GM20000 (cell line): ENCODE measurements at places on chromosomes 7 and 10.

DNA sequence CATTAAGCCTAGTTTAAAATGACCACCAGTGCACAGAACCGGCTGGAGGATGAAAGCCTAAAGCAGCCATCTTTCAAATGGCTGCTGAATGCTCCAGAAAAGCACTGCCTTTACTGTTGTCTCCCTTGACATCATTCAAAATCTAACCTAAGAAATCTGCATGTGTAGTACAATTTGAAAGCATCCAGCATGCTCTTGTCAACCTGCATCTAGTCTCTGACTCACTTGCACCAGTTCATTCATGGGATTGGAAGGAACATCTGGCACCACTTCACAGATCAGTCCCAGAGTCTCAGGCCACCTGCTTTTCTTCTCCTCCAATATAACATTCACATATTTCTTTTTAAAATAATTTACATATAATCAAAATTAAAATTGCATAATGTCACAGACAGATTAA lies 76.2 kb downstream of the RNF133 start:
- DNase-seq: no peak

DNA sequence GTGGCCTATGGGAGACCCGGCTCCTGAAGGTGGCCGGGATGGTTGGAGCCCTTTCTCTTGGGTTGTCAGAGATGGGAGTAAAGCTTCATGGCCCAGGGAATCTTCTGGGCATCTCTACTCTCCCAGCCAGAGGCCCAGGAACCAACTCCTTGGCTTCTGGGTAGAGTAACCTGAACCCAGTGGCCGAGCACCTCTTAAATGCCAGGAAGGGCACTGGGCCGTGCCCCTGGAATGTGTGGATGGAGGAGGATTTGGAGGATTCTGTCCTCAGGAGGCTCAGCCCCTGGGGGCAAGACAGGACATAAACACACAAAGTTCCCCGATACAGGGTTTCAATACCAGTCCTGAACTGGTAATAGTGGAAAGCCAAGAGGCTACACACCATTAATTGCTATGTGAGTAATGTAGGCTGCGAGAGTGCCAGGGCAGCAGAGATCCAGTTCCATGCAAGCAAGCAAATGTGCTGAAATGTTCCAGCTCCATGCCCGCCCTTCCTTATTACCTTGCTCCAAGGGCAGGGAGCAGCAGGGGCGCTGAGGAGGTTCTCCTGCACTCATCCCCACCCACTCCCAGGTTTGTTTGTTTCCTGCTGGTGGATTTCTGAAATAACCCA lies 1.2 kb downstream of the PALD1 start:
- DNase-seq: no peak

- DNase-seq: no peak
Observed at GRCh38 chr7:129202058-129202777, 13.8 kb downstream of the SMO start.

DNA sequence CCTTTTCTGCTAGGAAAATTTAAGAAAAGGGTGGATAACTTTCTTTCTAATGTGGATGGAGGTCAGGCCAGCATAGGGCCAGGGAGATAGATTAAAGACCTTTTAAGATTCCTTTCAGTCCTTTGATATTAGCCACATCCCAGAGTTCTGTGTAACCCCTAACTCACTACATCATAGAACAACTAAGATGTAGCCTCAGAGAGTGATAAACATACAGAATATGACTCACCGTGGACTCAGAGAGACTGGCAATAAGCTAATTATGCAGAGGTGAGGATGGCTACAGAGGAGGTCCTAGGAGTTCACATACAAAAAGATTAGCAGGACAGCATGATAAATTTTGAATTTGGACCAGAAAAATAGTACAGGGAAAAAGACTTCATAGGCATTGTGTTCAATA lies 141.0 kb downstream of the AOAH start:
- DNase-seq: no peak

GRCh38 chr10:115628616-115629015 lies 535.5 kb downstream of the ATRNL1 start:
- no peak for DNase-seq
